AG10803 (cell line): ENCODE measurements at places on chromosomes 5 and 9.
A peak's percentile ranks its signal among the peaks of the same experiment; 100 is the strongest.

GRCh38 chr9:14373336-14373666 is 59.4 kb upstream of the NFIB start:
- DNase-seq: peak; percentile 13

- DNase-seq: peak; percentile 79
Measured at GRCh38 chr9:109001275-109001676, 12.0 kb downstream of the CTNNAL1 start.

GRCh38 chr5:38546691-38547146 is 9.7 kb downstream of the LIFR start:
- DNase-seq: peak; percentile 36

- no peak for DNase-seq
Measured at GRCh38 chr9:99013550-99013949, 69.8 kb downstream of the COL15A1 start.

DNA sequence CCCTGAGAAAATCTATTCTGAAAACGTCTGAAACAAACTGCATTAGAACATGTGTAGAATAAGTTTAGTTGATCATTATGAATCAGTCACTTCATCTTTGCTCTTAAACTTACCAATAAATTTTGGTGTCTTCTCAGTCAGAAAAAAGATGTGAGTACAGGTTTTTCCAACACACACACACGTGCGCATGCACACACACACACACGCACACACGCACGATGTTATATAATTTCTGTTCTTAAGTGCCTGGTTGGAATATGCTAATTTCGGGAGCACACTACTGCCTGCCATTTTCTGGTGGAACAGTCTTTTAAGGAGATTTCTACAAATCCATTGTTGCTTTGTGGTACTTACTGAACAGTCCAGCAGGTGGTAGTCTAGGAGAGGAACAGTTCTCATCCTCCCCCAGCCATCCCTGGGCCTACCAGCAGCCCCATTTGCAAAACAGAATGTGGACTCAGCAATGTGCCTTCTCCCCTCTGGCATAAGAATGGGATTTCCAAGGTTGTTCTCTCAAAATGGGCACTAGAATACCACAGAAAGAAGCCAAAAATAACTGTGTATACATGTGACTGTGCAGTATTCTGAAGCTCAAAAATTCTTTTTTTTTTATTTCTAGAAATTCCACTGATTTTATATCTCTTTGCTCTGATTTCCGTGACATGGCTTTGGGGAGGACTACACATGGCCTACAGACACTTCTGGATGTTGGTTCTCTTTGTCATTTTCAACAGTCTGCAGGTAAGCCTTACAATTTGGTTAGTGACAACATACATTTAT is 281.3 kb downstream of the ARRDC3 start:
- DNase-seq: peak; percentile 85

DNA sequence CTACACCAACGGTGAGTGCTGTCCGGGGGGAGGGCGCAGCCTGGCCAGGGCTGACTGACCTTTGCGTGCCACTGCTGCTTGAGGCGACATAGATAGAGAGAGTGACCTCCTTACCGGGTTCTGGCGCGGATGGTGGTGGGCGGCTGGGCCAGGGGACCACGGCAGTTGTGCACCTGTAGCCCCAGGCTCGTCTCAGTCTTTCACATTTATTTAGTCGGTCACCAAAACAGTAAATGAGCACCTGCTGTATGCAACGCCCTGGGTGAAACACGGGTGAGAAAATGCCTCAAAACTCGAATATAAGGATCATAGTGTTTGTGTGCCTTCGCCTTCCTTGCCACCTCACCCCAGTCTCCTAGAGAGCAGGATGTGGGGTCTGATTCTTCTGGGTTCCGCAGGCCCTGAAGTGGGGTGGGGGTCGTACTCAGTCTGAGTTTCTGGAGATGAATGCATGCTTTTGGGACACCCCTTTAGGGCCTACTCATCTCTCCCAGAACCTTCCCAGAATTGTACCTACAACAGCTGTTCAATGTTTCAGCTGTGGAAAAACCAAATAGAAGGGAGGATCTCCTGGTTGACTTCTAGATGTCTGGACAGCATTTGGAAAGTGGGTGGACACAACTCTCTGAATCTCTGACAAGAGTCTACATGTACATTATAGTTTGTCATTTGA is 714 bp downstream of the SEC24A start:
- DNase-seq: no peak

GRCh38 chr9:136754059-136754572 is 3.9 kb downstream of the LCN8 start:
- DNase-seq: no peak

GRCh38 chr9:13513286-13513685 is 233.8 kb upstream of the MPDZ start:
- no peak for DNase-seq
